Ovary (tissue), 10 donors: ENCODE measurements at places on chromosomes 5 and 9. TPM values are rescaled to one million over a fixed set of nuclear protein-coding genes. Genes with fewer than 3 reads are reported as not detected.
A peak's percentile ranks its signal among the peaks of the same experiment; 100 is the strongest.

RAD50 gene
- 39.2 TPM for total RNA-seq

DNA sequence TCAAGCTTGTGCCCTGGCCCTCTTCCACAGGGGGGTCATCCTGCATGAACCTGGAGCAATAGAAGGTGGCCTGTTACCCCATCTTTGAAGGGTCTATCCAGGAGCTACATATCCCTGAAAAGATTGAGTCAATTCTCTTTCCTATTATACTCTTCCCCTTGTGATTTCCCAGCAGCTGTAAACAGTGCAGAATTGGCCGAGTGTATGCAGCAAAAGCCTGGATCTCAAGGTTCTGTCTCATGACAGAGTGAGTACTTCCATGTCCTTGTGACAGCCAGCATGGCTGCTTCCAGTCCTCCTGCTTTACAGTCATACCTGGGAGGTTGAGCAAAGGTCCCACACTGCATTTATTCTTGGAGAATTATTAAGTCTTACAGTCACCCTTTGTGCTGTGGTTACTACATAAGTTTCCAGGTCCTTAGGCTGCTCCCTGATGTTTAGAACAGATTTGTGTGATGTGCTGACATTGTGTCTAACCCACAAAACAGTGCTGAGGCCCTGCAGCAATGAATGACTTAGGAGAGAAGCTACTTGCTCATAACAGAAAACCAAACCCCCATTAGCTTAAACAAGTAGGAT, 67.5 kb downstream of the NREP start:
- H3K27me3 ChIP-seq, result no peaks in the 10 kb centered on the region
- no peaks in the 10 kb centered on the region for H3K36me3 ChIP-seq
- no peaks in the 10 kb centered on the region for H3K4me1 ChIP-seq
- DNase-seq, result no peak
- H3K27ac ChIP-seq, result no peak overlapping the region
- H3K4me3 ChIP-seq, result no peak overlapping the region

CACFD1 gene
- 23.4 TPM for total RNA-seq

PCDHGA12 gene
- 8.5 TPM for total RNA-seq

GRCh38 chr5:88674356-88675167, 208.4 kb downstream of the MEF2C start:
- H3K4me1 ChIP-seq, result peaks cover 2% of the 10 kb centered on the region
- H3K27me3 ChIP-seq, result peaks cover 7% of the 10 kb centered on the region
- no peak for DNase-seq
- H3K4me3 ChIP-seq, result peak overlapping the region; percentile 37

DNA sequence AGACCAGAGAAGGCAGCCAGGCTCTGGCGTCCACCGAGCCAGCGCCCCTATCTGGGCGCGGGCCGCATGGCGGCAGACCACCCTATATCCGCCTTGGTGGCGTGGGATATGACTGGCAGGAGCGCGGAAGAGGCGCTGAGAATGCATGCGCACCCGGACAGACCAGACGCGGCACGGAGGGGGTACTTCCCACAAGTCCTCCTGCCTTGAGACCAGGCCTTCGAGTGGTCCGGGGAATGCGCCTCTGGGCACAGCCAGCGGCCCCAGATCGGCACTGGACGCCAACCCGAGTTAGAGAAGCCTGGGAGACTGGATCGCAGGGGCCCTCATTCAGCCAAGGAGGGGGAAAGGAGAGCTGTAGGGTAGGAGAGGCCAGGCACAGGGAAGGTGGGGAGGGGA, 2.5 kb upstream of the LMX1B start:
- H3K4me1 ChIP-seq, result peaks cover 10% of the 10 kb centered on the region
- H3K27ac ChIP-seq, result no peak overlapping the region
- no peak for DNase-seq
- no peak overlapping the region for H3K4me3 ChIP-seq
- H3K27me3 ChIP-seq, result no peaks in the 10 kb centered on the region

DNA sequence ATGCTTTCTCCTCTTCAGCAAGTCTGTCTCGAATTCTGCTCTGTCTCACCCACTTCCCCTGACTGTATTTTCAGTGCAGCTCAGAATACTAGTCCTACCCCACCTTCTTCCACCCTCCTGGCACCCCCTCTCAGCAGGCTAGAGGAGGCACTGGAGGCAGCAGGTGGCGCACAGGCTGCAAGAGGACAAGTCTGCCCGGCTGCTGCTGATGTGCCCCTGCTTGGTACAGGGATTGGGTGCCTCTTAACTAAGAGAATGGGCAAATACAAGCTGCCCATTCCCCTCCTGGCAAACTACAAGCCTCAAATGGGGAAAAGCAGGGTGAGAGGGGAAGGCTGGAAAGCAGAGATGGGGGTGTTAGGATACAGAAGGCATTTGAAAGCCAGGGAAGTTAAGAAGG, 5.1 kb downstream of the TLN1 start:
- H3K4me1 ChIP-seq, result peaks cover 34% of the 10 kb centered on the region
- no peak for DNase-seq
- H3K4me3 ChIP-seq, result peak overlapping the region; percentile 22
- no peaks in the 10 kb centered on the region for H3K36me3 ChIP-seq
- H3K27ac ChIP-seq, result no peak overlapping the region

- no peak overlapping the region for H3K27ac ChIP-seq
- H3K27me3 ChIP-seq, result no peaks in the 10 kb centered on the region
- no peaks in the 10 kb centered on the region for H3K4me1 ChIP-seq
- no peaks in the 10 kb centered on the region for H3K36me3 ChIP-seq
- H3K4me3 ChIP-seq, result no peak overlapping the region
Observed at GRCh38 chr5:121377461-121377860, 474.2 kb upstream of the FTMT start.

IL9 gene
- total RNA-seq, result not detected

GABRA6 gene
- not detected for total RNA-seq

- H3K4me1 ChIP-seq, result peaks cover 2% of the 10 kb centered on the region
- no peaks in the 10 kb centered on the region for H3K27me3 ChIP-seq
- H3K36me3 ChIP-seq, result no peaks in the 10 kb centered on the region
- no peak overlapping the region for H3K4me3 ChIP-seq
- no peak overlapping the region for H3K27ac ChIP-seq
Observed at GRCh38 chr9:135858491-135859185, 48.7 kb downstream of the CAMSAP1 start.

TAF1L gene
- 0.05 TPM for total RNA-seq

DNA sequence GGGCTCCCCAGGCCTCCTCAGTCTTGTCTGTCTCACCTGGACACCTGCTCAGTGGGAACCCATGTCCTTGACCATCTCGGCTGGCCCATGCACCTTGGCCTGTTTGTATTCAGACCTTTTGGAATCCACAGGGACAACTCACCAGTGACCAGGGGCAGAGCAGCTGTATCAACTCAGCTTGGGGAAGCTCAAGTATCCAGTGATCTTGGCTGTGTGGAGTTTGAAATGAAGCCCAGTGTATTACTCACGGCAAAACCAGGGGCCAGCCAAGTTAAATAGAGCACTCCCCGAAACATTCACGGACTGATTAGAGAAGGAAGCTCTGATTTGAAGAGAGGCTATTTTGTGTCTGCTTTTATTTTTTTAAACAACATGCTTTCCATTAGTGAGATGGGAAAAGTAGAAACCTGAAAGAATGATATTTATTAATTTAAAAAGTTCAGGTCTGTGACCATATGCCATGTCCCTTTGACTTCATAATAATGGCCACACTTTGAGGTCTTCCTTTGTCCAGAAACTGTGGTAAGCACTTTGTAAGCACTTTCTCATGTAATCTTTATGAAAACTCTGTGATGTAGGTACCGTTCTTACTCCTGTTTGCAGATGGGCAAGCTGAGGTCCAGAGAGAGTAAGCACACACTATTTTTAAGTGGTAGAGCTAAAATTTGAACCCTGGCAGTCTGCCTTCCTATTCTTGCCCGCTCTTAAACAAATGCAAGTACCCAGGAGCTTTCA, 656.5 kb downstream of the BNC2 start:
- no peaks in the 10 kb centered on the region for H3K27me3 ChIP-seq
- H3K4me3 ChIP-seq, result no peak overlapping the region
- H3K27ac ChIP-seq, result peak overlapping the region; percentile 42
- DNase-seq, result peak; percentile 77
- peaks cover 17% of the 10 kb centered on the region for H3K4me1 ChIP-seq

- no peaks in the 10 kb centered on the region for H3K27me3 ChIP-seq
- H3K4me1 ChIP-seq, result no peaks in the 10 kb centered on the region
- DNase-seq, result no peak
- H3K36me3 ChIP-seq, result no peaks in the 10 kb centered on the region
Observed at GRCh38 chr9:116569111-116569510, 118.0 kb upstream of the TRIM32 start.

DNA sequence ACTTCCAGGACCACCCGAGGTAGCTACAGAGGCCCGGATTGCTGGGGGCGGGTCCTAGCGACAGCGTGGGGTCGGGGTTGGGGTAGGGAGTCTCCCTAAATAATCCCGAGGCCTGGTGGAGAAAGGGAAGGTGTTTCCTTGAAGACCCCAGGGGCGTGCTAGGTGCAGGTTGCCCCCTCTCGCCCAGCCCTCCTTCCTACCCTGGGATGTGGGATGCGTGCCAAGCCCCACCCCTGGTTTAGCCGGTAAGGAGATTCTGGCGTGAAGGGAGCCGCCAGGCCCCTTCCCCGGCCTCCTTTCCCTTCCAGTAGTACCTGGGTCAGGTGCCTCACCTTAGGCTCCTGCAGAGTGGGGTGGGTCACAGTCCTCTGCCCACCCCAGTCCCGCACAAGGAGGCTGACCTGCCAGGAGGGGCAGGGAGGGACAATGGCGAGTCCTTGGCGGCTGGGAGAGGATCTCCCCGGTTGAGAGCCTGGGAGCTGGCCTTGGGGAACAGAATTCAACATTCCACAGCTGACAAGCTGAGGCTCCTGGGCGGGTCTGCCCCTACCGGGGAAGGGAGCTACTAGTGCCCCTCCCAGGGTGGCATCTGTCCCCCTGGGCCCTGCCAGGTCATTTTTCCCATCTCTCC, 674 bp downstream of the TSPAN17 start:
- H3K4me1 ChIP-seq, result peaks cover 9% of the 10 kb centered on the region
- no peaks in the 10 kb centered on the region for H3K27me3 ChIP-seq
- peak; percentile 68 for DNase-seq
- no peaks in the 10 kb centered on the region for H3K36me3 ChIP-seq
- peak overlapping the region; percentile 53 for H3K27ac ChIP-seq

GRCh38 chr5:114055318-114056184, 306.3 kb upstream of the KCNN2 start:
- no peaks in the 10 kb centered on the region for H3K36me3 ChIP-seq
- H3K27me3 ChIP-seq, result no peaks in the 10 kb centered on the region
- peak; percentile 56 for DNase-seq
- H3K27ac ChIP-seq, result no peak overlapping the region
- H3K4me3 ChIP-seq, result peak overlapping the region; percentile 21
- H3K4me1 ChIP-seq, result peaks cover 3% of the 10 kb centered on the region

MAMDC2 gene
- 24.6 TPM for total RNA-seq

ZNF608 gene
- 17.9 TPM for total RNA-seq

GRCh38 chr5:160445132-160445531, 23.5 kb downstream of the PTTG1 start:
- no peaks in the 10 kb centered on the region for H3K4me1 ChIP-seq
- H3K27ac ChIP-seq, result no peak overlapping the region
- no peak overlapping the region for H3K4me3 ChIP-seq
- no peaks in the 10 kb centered on the region for H3K27me3 ChIP-seq

DNA sequence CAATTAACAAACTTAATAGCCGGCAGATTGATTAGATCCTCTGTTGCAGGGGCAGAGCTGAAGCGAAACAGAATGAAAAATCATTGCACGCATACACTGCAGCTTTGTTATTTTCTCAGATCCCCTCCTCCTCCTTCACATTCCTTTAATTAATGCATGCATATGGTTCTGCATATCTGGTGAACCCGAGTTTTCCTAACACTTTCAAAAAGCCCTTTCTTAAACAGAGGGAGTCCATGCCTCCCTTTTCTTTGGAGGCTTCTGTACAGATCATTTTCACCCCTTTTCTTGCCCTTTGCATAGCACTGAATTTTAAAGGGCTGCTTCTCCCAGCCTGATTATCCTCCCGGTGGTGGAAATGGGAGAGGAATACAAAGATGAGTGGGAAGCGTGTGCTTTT, 136.6 kb upstream of the TBCA start:
- H3K36me3 ChIP-seq, result no peaks in the 10 kb centered on the region
- no peaks in the 10 kb centered on the region for H3K27me3 ChIP-seq
- H3K4me3 ChIP-seq, result no peak overlapping the region
